ENCODE measurements at places on chromosomes 7 and 10.

GRCh38 chr10:101879456-101880231 is 36.0 kb upstream of the KCNIP2 start:
- no peak for DNase-seq

DNA sequence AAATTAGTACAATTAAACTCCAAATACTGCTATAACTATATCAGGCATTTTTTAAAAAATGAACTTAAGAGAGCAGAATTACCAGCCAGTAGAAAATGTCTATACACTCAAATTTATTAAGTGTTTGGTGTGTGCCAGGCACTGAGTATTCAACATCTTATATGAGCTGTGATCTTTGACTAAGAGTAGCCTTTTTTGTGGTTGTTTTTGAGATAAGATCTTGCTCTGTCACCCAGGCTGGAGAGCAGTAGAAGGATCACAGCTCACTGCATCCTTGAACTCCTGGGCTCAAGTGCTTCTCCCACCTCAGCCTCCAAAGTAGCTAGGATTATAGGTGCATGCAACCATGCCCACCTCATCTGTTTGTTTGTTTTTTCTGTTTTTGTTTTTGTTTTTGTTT is 102.5 kb upstream of the CELF2 start:
- DNase-seq, result no peak

DNA sequence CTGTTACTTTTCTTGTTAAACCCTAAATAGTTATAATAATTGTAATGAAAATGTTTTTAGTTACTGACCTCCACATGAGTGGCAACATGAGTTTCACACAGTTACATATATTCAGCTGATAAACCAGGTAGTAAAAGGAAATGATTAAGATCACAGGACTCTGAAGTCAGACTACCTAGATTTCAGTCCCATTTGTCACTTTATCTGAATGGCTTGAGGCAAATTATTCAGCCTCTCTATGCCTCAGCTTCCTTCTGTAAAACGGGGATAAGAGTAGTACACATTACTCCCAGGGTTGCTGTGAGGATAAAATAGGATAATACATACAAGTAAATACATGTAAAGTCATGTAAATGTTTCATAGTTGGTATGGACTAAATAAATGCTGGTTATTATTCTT is 254.3 kb upstream of the LRRTM3 start:
- DNase-seq, result no peak

DNA sequence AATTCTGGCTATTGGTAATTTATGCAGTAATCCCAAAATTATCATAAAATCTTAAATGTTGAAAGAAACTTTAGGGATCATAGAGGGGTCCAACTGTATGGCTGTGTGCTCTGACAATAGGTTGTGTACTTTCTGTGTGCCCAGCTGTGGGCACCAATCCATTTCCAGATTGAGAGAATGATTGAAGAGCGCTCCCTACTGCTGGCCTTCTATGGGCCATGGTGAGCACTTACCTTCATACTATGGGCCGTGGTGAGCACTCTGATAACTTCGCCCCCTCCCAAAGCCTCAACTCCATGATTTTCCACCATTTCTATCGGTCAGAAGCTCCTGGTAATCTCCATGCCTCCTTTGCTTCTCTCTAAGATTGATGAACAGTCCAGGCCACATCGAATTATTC is 118.6 kb downstream of the STRA8 start:
- no peak for DNase-seq

- DNase-seq, result no peak
These were observed 6.8 kb upstream of the HIPK2 start for GRCh38 chr7:139784648-139785047.

- DNase-seq, result no peak
These were observed 631 bp downstream of the OTUD1 start for GRCh38 chr10:23439452-23439960.
